Stimulated activated CD4-positive, alpha-beta T cell treated with anti-CD3 and anti-CD28 coated beads, Interleukin-4, amount 100 ng/mL, for 1 hour (primary cell): ENCODE measurements at places on chromosomes 5 and 9.

DNA sequence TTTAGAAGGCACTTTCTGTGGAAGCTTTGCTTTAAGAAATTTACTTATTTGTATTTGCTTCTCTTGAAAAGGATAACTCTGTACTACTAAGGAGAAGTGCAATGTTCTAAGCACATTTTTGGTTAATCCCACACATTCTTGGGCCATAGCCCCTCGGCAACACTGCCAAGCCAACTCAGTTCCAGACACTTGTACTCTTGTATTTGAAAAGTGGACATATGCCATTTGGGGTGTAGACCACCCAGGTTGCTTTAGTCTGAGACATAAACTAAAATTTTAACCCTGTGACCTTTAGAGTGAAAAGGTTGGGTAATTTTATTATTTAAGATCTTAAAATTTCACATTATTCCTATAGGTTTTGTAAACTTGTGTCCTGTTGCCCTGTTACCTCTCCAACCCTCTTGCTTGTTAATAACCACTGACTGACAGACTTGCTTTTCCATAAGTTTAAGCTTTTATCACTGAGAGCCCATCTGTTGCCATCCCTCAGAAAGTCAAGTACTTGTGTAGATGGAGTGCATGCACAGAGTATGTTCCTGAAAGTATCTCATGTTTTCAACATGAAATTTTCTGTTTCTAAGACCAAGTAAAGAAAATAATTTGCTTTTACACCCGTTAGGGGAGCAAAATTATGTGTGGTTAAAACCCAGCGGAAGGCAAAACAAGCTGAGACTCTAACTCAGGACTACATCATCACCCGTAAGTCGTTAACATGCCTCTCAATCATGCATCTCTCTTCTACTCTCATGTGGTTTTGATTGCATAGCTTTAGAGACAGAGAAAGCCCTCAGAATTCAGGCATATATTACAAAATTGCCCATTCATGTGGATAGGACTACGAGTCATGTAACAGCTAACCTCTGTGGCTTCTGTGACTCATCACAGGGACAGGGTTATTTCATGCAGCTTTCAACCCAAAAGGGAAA is 117.3 kb downstream of the GDNF start:
- DNase-seq = no peak

DNA sequence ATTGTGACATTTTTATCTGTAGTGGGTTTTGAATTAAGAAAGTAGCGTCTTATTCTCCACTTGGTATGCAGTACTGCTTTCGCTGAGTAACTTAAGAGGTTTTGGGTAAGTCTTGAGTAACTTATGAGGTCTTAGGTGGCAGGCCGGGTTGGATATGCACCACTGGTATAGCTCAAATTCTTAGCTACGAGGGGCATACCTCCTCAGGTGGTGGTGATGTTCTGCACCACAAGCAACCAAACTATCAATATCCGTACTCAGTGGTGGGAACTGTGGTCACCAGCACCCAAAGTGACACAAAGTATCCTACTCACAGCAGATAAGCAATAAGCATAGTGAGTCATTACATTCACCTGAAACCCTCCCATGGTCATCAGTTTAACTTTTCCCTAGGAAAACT is 13.7 kb downstream of the SMC2 start:
- DNase-seq = no peak

DNA sequence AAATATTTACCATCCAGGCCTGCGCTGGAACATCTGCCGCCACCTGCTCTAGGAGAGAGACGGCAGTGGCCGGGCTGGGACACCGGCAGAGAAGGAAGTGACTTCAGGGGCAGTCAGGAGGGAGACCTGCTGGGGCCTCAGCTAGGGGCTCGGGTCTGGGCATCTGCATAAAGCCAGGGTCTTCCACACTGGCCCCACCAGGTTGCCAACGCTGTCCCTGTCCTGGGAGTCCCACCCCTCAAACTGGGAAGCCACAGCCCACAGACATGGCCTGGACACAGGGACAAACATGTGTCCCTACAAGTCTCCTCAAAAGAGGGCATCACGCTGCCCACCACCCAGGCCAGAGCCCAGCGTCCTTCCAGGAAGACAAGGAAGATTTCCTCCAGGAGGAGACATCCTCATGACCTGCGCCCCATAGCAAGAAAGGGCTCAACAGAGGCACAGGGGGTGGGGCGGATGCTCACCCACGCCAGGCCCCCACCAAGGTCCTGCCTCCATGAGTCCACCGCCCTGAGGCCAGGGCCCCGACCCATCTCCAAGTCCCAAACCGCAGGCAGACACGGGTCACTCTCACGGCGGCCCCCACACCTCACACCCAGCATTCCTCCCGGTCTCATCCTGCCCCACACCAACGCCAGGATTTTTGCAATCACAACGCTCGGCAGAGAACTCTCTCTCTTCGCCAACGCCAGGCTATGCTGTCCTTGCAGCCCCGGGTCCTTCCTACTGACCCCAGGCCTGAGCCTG is 9.0 kb downstream of the VAV2 start:
- no peak for DNase-seq

GRCh38 chr9:77575785-77576184 is 72.3 kb downstream of the GNA14 start:
- DNase-seq = no peak

- no peak for DNase-seq
Measured at GRCh38 chr5:174303437-174304045, 258.0 kb downstream of the NSG2 start.

GRCh38 chr5:2266641-2267240 is 384.0 kb upstream of the IRX4 start:
- DNase-seq = no peak

DNA sequence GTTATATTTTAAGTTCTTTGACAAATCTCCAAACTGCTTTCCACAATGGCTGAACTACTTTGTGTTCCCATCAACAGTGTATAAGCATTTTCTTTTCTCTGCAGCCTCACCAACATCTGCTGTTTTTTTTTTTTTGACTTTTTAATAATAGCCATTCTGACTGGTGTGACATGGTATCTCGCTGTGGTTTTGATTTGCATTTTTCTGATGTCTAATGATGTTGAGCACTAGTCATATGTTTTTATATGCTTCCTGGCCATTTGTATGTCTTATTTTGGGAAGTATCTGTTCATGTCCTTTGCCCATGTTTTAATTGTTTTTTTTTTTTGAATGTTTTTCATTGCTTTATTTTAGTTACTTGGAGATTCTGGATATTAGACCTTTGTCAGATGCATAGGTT is 196.6 kb downstream of the PLK2 start:
- no peak for DNase-seq

GRCh38 chr9:21789541-21790037 is 12.8 kb upstream of the MTAP start:
- peak; percentile 27 for DNase-seq

- no peak for DNase-seq
Measured at GRCh38 chr5:114648940-114649339, 287.1 kb downstream of the KCNN2 start.

DNA sequence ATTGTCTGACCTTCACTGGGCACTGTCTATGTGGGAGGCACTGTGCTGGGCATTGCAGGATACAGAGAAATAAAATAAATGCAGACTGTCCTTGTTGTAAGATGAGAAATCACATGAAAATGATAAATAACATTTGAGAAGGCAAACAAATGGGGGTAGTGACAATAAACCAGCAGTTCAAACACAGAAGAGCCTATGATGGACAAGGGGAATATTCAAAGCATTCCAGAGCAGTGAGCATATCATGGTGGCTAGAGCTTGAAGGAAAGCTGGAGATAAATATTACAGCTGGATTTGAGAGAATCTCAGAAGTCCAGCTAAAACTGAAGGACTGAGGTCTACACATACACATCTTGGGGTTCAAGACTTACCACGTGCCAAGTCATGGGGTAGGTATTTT is 209.9 kb downstream of the ASTN2 start:
- DNase-seq = no peak

DNA sequence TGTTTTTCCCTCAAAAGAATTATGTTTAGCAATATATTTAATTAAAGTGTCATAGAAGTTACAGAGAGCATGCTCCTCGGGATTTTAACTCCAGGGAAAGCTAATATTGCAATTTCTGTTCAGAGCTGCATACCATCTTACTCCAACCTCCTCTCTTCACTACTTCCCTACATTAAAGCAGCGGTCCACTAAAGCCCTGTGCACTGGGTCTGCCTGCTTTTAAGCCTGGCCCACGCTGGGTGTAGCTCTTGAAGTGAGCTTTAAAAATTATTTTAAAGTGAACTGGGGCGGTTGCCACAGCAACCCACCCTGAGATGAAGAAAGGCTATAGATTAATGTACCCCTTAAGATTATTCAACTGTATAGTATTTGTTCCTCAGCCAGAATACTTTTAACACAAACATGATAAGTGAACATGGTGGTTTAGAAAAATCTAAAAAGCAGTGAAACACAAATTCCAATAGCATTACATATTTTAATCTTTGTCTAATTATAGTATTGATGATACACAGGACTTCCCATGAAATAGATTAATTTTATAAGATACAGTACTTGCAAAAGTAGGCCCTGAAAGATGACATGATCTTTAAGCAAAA is 3.9 kb upstream of the MEF2C start:
- DNase-seq = no peak

- DNase-seq = no peak
Measured at GRCh38 chr9:137820161-137820855, 57.3 kb upstream of the CACNA1B start.

GRCh38 chr5:67434466-67434865 is 237.9 kb upstream of the CD180 start:
- no peak for DNase-seq

GRCh38 chr5:1511651-1512540 is 11.9 kb downstream of the LPCAT1 start:
- DNase-seq = no peak

GRCh38 chr5:178203670-178204181 is 607 bp upstream of the HNRNPAB start:
- DNase-seq = no peak

DNA sequence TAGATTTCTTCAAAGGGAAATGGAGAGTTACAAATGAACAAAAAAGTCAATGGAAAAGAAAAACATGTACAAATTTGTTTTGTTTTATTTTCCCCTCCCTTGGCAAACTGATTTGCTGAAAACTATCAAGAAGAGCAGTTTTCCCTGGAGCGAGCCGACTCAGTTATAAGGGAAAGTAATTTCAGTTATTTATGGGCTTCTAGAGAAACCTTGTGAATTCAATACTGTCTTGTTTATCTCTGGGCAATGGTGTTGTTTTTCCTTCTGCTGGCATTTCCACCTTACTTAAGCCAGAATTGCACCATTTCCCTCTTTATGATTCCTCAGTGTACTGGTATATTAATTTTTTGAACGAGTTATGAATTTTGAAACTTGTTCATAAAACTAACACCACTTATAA is 1163.6 kb downstream of the CDH12 start:
- no peak for DNase-seq

DNA sequence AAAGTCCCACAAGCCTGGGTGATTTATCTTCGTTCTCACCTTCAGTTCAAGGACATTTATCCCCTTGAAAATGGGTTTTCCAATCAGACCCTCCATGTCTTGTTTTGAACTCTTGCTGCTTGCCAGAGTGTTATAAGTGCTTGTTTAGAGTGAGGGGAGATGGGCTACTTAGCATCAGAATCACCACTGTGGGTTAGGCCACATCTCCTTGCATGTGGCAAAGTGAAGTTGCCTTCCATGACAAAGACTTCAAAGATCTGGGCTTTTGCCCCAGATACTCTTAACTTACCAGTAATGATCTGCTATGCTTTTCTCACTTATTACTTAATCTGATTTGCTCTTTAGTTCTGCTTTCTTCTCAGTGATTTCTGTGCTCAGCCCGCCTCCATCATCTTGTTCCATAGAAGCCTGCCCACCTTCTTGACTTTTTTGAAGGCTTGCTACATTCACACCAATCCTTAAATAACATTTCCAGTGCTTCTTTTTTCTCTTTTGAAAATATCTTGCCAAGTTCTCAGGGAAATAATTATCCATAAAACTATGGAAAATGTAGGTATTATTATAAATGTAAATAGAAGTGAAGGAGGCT is 39.0 kb downstream of the GPR21 start:
- DNase-seq = no peak

DNA sequence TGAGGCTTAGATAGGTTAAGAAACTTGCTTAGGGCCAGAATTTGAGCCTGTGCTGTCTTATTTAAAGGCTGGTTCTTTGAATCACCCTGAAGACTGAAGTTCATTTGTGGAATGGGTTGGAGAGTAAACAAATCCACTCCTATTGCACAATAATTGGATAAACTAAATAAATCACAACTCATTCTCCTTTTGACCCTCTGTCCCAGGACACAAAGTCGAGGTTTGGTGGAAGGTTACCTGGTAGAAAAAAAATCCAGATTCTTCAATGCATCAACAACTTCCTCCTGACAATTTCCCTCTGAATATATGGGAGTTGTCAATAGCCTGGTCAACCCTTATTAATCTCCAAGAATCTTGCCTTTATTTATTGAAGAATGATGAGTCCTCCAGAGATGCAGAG is 28.9 kb downstream of the TBC1D2 start:
- no peak for DNase-seq

DNA sequence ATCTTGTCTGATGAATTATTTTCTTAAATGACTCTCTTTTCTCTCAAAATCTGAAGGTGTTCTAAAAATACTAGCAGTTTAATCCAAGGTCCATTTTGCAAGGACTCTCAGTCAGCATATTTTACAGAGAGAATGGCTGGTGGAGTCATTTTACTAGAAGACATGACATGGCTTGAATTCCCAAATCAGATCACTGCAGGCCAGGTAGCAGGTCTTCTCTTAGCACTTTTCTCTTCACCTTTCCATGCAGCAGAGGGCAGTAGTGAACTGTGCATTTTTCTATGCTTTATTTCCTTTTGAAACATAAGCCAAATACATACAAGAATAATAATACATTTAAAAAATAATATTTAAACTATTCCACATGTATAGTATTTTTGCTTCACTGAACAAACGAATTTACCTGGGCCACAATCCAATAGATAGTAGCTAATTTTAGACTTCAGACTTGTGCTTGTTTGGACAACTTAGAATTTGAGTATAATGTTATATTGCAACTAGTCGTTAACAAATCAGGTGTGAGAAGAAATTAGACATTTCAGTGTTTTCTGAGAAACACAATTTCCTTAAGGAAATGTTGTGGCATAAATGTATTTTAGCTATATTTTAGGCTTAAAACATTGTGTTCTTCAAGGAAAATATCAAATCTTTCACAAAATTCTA is 289.4 kb upstream of the DAB2 start:
- peak; percentile 9 for DNase-seq

GRCh38 chr9:82939451-82939850 is 123.5 kb downstream of the RASEF start:
- no peak for DNase-seq

GRCh38 chr9:106655966-106656365 is 207.0 kb upstream of the ZNF462 start:
- DNase-seq = no peak
